ENCODE measurements at places on chromosomes 12 and 14.
A peak's percentile ranks its signal among the peaks of the same experiment; 100 is the strongest.

DNA sequence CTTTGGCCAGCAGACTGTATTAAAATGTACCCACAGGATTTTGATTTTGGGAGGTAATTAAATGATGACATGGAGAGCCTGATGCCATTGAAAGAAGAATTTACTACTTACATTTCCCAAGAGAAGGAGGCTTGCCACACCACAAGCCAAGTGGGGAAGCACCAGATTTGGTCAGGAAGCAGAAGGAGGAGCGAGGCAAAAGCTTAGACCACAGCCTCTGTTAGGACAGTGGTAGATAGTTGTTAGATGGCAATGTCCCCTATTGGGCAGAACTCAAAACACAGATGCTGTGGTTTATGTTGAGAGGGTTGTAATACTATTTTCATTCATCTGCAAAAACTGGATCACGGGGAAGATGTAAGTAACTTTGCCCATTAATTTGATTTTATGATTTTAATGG, 709.4 kb downstream of the VRK1 start:
- DNase-seq, result no peak

DNA sequence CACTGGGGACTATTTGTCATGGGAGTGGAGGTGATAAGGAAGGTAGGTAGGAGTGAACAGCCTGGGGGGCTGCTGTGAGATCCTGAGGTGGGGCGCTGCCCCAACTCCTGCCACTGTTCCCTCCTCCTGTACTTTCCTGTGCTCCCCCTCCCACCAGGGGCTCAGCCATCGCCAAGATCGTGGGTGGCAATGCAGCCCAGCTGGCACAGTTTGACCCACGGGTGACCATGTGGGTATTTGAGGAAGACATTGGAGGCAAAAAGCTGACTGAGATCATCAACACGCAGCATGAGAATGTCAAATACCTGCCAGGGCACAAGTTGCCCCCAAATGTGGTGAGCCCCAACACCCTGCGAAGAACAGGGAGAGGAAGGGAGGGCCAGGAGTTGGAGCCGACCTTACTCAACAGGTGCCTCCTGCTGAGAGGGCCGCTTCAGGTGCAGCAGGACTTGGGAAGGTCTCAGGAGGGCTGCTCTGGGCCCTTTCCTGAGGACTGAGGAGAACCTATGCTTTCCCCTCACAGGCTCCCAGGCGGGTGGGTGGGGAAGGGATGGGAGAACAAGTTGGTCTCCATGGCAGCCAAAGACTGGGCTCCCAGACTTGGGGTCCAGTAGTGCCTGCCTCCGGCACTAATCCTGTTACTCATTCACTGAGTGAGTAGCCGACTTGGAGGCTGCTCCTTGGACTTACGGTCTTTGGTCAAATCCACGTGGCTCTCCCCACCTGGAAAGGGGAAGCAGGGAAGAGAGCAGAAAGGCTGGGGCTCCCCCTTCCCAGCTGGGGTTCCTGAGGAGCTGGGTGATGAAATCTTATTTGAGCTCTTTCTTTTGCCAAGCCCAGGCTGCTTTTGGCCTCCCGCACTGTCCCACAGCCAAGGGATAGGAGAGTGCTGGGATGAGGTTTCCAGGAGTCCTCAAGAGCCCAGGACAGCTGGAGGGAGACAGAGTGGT, 884 bp downstream of the GPD1 start:
- DNase-seq, result no peak

GRCh38 chr14:61358554-61359226, 37.3 kb downstream of the PRKCH start:
- no peak for DNase-seq

GRCh38 chr14:102516531-102517391, 7.2 kb upstream of the ANKRD9 start:
- peak; percentile 48 for DNase-seq

- no peak for DNase-seq
Observed at GRCh38 chr12:118327391-118327790, 45.3 kb downstream of the TAOK3 start.

- peak; percentile 26 for DNase-seq
Observed at GRCh38 chr12:54262403-54262925, 17.5 kb downstream of the CBX5 start.

Measured in thyroid gland (tissue), 4 donors.